ENCODE measurements at places on chromosomes 7 and 10. TPM values are rescaled to one million over a fixed set of nuclear protein-coding genes. Genes with fewer than 3 reads are reported as not detected.

DNA sequence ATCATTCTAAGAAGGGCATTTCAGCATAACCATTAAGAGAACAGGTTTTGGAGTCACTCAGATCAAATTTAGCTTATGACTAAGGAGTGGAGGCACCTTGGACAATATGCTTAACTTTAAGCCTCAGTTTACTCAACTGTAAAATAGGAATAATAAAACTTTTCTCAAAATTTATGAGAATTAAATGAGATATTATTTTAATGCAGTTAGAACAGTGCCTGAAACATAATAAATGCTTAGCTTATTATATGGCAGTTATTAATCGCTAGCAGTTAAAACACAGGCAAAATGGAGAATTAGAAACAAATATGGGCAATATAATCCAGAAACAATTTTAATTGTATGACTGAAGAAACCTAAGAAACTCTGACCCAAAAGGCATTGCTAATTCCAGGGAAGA lies 2.9 kb upstream of the AUTS2 start:
- H3K27me3 ChIP-seq = peaks cover 8% of the 10 kb centered on the region
- peaks cover under 1% of the 10 kb centered on the region for H3K4me1 ChIP-seq
- no peak overlapping the region for H3K27ac ChIP-seq

DNA sequence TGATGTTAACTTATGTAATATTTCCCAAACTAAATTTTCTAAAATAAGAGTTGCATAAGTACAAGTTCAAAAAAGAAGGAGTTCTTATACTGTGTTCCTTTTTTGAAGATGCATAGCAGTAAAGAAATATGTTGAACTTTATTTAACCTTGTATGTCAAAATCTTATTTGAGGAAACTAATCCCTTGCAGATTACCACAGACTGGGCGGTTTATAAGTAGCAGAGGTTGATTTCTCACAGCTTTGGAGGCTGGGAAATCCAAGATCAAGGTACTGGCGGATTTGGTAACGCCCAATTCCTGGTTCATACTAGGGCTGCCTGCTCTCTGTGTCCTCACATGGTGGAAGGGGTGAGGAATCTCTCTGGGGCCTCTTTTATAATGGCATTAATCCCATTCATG lies 68.5 kb downstream of the GNAT3 start:
- H3K27me3 ChIP-seq = no peaks in the 10 kb centered on the region
- peak overlapping the region; percentile 51 for H3K27ac ChIP-seq
- H3K4me3 ChIP-seq = no peak overlapping the region
- peaks cover 27% of the 10 kb centered on the region for H3K4me1 ChIP-seq

- peaks cover 55% of the 10 kb centered on the region for H3K36me3 ChIP-seq
- H3K4me1 ChIP-seq = no peaks in the 10 kb centered on the region
- H3K4me3 ChIP-seq = no peak overlapping the region
- no peaks in the 10 kb centered on the region for H3K27me3 ChIP-seq
Measured at GRCh38 chr7:87858417-87859100, 17.6 kb downstream of the SLC25A40 start.

DNA sequence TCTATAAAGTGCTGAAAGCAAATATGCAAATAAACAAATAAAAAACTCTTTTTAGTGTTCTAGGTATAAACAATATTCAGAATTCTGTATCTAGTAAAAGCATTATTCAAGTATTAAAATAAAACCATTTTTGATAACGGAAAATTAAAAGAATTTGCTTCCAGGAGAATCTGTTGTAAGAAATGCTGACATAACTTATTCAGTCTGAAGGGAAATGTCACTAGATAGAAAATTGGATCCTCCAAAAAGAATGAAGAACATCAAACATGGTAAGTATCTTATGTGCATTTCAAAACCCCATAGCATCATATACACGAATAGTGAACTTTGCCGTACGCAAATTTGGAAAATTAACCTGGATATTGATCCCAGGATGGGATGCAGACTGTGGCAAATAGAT lies 506.7 kb downstream of the GLRX3 start:
- H3K27me3 ChIP-seq = no peaks in the 10 kb centered on the region
- no peaks in the 10 kb centered on the region for H3K36me3 ChIP-seq

GRCh38 chr7:26937306-26937705 lies 72.9 kb upstream of the SKAP2 start:
- no peak overlapping the region for H3K4me3 ChIP-seq
- H3K36me3 ChIP-seq = no peaks in the 10 kb centered on the region
- no peak overlapping the region for H3K27ac ChIP-seq

DNA sequence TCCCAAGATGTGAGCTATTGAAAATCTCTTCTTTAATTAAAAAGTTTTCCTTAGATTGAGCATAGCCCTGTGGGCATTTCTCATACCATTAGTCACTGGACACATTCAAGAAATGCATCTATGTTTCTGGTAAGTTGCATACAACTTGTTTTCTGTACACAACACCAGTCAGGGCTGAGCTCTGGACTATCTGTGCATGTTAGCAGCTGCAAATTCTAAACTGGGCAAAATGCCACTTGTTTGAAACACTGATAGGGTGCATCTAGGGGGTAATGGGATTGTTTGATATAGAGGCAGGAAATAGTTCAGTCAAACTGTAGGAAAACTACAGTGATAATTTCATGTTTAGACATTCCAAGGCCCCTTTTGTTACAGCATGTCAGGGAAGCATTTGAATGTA lies 145.6 kb upstream of the NPY start:
- DNase-seq = no peak
- H3K4me3 ChIP-seq = no peak overlapping the region
- no peaks in the 10 kb centered on the region for H3K36me3 ChIP-seq
- H3K27ac ChIP-seq = no peak overlapping the region
- no peaks in the 10 kb centered on the region for H3K27me3 ChIP-seq

- H3K36me3 ChIP-seq = no peaks in the 10 kb centered on the region
- no peak overlapping the region for H3K4me3 ChIP-seq
- H3K27me3 ChIP-seq = no peaks in the 10 kb centered on the region
- no peak for DNase-seq
Measured at GRCh38 chr7:114843102-114843501, 78.8 kb upstream of the MDFIC start.

DNA sequence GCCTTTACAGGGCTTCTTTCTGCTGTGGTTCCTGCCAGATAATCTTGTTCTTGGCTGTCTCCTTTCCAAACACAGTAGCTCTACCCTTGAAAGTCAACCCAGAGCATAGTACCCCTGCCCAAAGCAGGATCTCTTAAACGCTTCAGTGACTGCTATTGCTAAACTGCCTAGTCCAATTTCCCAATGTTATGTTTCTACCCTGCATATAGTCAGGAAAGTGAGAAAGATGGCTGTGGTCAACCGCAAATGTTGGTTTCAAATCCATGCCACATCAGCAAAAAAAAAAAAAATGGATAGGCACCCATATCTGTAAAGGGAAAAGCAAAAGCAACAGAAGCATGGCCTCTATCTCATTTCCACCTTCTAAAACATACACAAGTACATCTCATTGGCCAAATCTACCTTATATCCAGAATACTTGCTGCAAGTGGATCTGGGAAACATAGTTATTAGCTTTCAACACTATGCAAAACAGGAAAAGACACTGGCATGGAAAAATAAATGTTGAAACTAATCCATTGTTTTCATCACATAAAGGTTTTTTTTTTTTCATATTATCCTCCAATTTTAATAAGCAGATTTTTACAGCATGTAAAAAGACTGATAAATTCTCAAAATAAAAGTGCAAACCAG lies 59.8 kb downstream of the DNAJC1 start:
- DNase-seq = no peak
- peaks cover 5% of the 10 kb centered on the region for H3K4me1 ChIP-seq
- H3K27me3 ChIP-seq = no peaks in the 10 kb centered on the region
- no peak overlapping the region for H3K27ac ChIP-seq
- no peaks in the 10 kb centered on the region for H3K36me3 ChIP-seq

DNA sequence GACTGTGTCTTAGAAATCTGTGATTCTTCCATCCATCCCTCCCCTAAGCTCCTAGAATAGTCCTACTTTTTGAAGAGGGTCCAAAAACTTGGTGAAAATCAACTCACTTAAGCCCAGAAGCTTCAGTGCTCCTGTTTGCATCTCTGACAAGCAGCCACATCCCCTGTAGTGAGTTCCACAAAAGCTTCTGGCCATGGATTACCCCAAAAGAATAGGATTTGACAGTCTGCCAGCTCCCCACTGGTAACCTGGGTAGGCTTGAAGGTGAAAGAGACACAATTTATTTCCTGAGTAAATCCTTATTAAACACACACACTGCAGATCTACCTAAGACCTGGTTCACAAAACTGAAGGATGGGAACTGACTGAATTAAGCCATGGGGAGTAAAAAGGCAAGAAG lies 46.5 kb downstream of the LGI1 start:
- H3K27ac ChIP-seq = no peak overlapping the region
- H3K4me1 ChIP-seq = no peaks in the 10 kb centered on the region
- H3K36me3 ChIP-seq = no peaks in the 10 kb centered on the region
- no peaks in the 10 kb centered on the region for H3K27me3 ChIP-seq

DNA sequence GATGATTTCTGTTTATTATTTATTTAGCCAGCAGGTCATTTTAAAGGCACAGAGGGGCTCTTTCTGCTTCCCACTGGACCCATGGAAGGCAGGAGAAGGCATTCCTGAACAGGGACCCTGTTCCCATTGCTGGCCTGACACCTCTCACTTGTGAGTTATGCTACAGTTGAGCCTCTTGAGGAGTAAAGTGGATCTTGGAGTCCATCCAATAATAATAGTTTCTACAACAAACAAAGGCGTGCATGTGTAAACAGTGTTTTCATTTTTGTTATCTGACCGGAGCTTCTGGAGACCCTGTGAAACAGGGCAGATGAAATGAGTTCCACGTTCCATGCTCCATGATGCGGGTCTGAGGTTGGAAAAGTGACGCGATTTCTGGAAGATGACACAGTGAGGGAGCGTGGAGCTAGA lies 127.3 kb upstream of the HABP2 start:
- H3K27ac ChIP-seq = no peak overlapping the region
- no peaks in the 10 kb centered on the region for H3K27me3 ChIP-seq
- no peaks in the 10 kb centered on the region for H3K36me3 ChIP-seq
- H3K4me1 ChIP-seq = no peaks in the 10 kb centered on the region
- no peak for DNase-seq
- no peak overlapping the region for H3K4me3 ChIP-seq

GRCh38 chr7:135933509-135934188 lies 43.5 kb downstream of the MTPN start:
- H3K4me1 ChIP-seq = peaks cover 3% of the 10 kb centered on the region
- no peak for DNase-seq
- H3K27ac ChIP-seq = no peak overlapping the region
- H3K36me3 ChIP-seq = no peaks in the 10 kb centered on the region

- DNase-seq = no peak
- no peaks in the 10 kb centered on the region for H3K4me1 ChIP-seq
- H3K36me3 ChIP-seq = no peaks in the 10 kb centered on the region
Measured at GRCh38 chr10:12679636-12680035, 321.9 kb downstream of the CCDC3 start.

- H3K27ac ChIP-seq = peak overlapping the region; percentile 35
- no peak for DNase-seq
- no peaks in the 10 kb centered on the region for H3K4me1 ChIP-seq
- no peaks in the 10 kb centered on the region for H3K27me3 ChIP-seq
- no peaks in the 10 kb centered on the region for H3K36me3 ChIP-seq
Measured at GRCh38 chr7:116280803-116281202, 70.5 kb downstream of the TES start.

- no peak for DNase-seq
- no peak overlapping the region for H3K4me3 ChIP-seq
- peaks cover 19% of the 10 kb centered on the region for H3K36me3 ChIP-seq
- peaks cover 43% of the 10 kb centered on the region for H3K4me1 ChIP-seq
Measured at GRCh38 chr7:137931823-137932222, 70.1 kb downstream of the CREB3L2 start.

GRCh38 chr7:16421333-16422102 lies at the start of gene CRPPA:
Gene CRPPA, minus strand, starts transcription at chr7:16421538. Its CDS starts 216 bp downstream, at chr7:16421322.
- H3K36me3 ChIP-seq = no peaks in the 10 kb centered on the region
- H3K27ac ChIP-seq = peak within 1 kb of the TSS; percentile 95
- peaks cover 18% of the 10 kb centered on the region for H3K4me1 ChIP-seq

- H3K36me3 ChIP-seq = no peaks in the 10 kb centered on the region
- no peak overlapping the region for H3K4me3 ChIP-seq
- no peaks in the 10 kb centered on the region for H3K4me1 ChIP-seq
- peak overlapping the region; percentile 71 for H3K27ac ChIP-seq
- no peak for DNase-seq
Measured at GRCh38 chr7:107080099-107080505, 35.6 kb downstream of the PRKAR2B start.

DNA sequence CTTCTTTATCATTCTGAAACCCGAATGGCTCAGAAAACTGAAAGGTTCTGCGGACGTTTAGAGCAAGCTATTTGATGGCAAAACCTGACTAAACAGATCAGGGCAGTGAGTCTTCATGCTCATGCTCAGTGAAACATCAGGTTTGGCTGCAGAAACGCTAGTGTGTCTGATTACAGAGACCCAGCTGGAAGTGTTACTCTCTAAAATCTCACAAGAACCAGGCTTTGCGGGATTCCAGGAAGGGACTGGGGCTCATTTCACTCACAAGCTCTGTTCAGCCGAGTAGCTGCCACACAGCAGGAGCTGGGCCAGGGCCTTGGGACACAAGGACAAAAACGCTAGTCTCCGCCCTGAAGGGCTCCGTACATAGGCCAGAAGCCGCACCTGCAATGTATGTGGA lies 2.9 kb downstream of the PITRM1 start:
- H3K36me3 ChIP-seq = no peaks in the 10 kb centered on the region
- no peak overlapping the region for H3K27ac ChIP-seq
- no peak overlapping the region for H3K4me3 ChIP-seq
- peaks cover 8% of the 10 kb centered on the region for H3K4me1 ChIP-seq
- peak; percentile 72 for DNase-seq
- no peaks in the 10 kb centered on the region for H3K27me3 ChIP-seq

- H3K27me3 ChIP-seq = no peaks in the 10 kb centered on the region
- H3K4me1 ChIP-seq = no peaks in the 10 kb centered on the region
- H3K36me3 ChIP-seq = no peaks in the 10 kb centered on the region
- H3K4me3 ChIP-seq = no peak overlapping the region
- DNase-seq = no peak
- no peak overlapping the region for H3K27ac ChIP-seq
Measured at GRCh38 chr10:23525406-23525805, 86.5 kb downstream of the OTUD1 start.

GRCh38 chr7:88321694-88322093 lies 15.0 kb upstream of the STEAP4 start:
- no peaks in the 10 kb centered on the region for H3K4me1 ChIP-seq
- no peak overlapping the region for H3K27ac ChIP-seq
- DNase-seq = no peak
- H3K4me3 ChIP-seq = no peak overlapping the region
- H3K36me3 ChIP-seq = no peaks in the 10 kb centered on the region

DNA sequence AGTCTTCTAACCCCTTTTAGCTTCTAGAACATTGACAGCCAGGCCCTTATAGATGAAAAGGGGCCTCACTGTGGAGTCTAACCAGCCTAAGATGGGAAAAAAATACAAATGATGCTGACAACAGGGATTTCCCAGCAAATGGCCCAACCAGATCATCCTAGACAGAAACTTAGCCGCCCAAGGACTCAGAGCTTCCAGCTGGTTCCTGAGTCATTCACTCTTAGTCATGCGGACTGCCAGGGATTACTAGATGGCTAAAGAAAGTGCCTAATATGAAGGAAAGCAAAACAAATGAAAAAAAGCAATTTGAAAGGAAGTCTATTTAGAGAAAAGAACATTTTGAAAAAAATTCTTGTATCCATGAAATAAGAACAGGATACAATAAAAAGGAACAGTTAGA lies 23.7 kb downstream of the TSPAN14 start:
- no peak for DNase-seq
- H3K27me3 ChIP-seq = no peaks in the 10 kb centered on the region
- H3K36me3 ChIP-seq = peaks cover 77% of the 10 kb centered on the region
- H3K4me1 ChIP-seq = peaks cover 19% of the 10 kb centered on the region

GRCh38 chr10:33939892-33940291 lies 605.4 kb upstream of the NRP1 start:
- no peak for DNase-seq
- H3K36me3 ChIP-seq = no peaks in the 10 kb centered on the region
- H3K27me3 ChIP-seq = no peaks in the 10 kb centered on the region
- H3K4me1 ChIP-seq = no peaks in the 10 kb centered on the region
- H3K27ac ChIP-seq = no peak overlapping the region

The NUTM2A gene
- total RNA-seq = 2.5 TPM

The ELFN1 gene
- total RNA-seq = 2.4 TPM

The SPDYE9 gene
- not detected for total RNA-seq

The PCLO gene
- total RNA-seq = 3.3 TPM

The EXOC6 gene
- 36.3 TPM for total RNA-seq

The PRKAR2B gene
- 66.4 TPM for total RNA-seq
